ENCODE measurements at places on chromosomes 11 and 22.

DNA sequence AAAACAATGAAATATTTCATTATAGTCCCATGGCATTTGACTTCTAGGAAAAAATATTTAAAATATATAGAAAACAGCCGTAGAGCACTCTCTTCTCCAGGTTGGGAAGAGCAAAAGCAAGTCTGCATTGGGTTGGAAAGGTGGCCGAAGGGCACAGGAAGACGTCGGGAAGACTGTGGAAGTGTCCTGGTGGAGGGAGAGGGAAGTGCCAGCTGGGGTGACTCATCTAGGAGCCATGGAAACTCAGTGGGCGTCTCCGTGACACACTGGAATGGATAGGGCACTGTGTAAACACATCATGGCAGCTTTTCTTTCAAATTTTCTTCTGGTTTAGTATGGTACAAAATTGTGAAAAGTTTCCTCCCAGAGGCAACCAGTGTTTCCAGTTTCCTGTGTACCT is 12.7 kb downstream of the GTPBP1 start:
- peak; percentile 84 for DNase-seq

DNA sequence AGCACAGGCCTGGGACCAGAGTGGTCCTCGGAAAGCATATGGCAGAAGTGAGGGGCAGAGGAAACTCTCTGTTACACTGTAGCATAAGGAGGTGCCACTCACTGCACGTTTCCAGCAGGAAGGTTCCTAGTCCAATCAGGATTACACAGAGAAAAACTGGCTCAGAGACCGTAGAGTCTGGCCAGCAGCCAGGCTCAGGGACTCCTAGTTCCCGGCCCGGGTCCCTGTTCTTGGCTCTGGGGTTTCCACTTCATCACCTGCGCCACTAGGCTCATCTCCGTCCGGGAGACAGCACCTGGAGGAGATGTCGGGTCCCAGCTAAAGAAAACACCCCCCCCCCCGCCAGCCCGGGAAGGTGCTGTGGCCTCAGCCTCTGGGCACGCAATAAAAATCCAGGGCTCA is 1.1 kb downstream of the TTLL12 start:
- DNase-seq: peak; percentile 79

GRCh38 chr11:105641433-105641832 is 31.6 kb downstream of the GRIA4 start:
- no peak for DNase-seq

- peak; percentile 79 for DNase-seq
Measured at GRCh38 chr11:125164422-125165110, at the start of gene PKNOX2. PKNOX2 (plus strand) TSS chr11:125164751; CDS start chr11:125351306, 186,555 bp downstream.

GRCh38 chr11:113189909-113190667 is 124.3 kb upstream of the TTC12 start:
- DNase-seq: no peak

GRCh38 chr11:33634291-33634834 is 66.3 kb downstream of the C11orf91 start:
- DNase-seq: no peak

GRCh38 chr11:42169191-42169590 is 709.7 kb upstream of the LRRC4C start:
- no peak for DNase-seq

DNA sequence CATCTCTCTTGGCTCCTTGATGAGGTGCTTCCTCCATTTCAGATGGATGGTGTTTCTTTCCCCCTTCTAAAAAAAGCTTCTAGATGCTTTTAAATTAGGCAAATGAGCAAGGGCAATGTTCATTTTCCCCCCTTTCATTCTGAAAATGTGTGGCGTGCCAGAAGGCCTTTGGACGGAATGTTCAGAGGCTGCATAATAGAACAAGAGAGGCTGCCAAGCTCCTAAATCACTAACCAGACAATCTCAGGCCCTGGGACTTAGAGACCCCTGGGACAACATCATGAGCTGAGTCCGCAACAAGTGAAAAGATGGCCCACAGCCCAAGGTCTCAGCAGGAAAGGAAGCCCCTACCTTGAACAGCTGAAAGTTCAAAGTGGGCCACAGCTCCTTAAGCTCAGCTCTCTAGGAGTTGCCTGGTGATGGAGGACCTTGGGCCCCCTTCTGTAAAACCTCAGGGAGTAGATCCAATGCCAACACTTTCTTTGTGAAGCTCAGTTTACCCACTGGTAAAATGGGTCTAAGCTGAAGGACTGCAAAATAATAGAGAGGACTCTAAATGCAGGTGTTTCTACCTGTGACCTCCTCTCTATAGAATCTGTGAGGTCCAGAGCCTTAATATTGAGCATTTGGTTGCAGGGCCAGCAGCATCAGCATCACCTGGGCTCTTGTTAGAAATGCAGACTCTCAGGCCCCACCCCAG is 144.0 kb downstream of the FBXO7 start:
- DNase-seq: peak; percentile 22

- DNase-seq: no peak
Measured at GRCh38 chr11:46306296-46306853, 28.9 kb downstream of the CREB3L1 start.

DNA sequence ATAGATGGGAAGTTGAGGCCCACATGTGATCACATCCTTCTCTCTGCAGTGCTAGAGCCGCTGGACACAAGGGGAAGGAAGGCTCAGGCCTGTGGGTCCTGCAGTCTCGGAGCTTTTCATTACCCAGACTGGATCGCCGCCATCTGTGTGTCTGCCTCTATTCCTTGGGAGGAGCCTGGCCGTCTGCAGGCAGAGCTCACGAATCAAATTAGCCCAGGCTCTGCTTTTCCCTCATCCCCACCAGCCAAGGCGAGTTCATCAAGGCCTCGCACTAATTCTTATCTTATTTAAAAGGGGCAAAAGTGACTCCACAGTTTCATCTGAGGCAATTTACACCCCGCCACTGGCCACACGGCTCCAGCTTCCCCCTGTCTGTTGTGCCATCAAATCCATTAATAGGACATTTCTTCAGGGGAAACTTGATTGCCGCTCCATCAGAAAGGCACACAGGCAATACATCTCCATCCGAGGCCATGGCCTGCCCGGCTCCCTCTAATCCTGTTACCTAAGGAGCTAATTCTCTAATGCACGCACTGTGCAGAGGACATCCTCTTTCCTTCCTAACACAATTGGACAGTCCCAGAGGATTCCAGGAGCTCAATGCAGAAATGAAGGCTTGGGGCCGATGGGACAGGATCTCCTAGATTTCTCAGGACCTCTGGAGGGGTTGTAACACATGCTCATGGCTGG is 3.3 kb upstream of the HTR3A start:
- DNase-seq: no peak

GRCh38 chr11:106305458-106305857 is 228.0 kb downstream of the AASDHPPT start:
- no peak for DNase-seq

GRCh38 chr11:110838808-110839207 is 126.6 kb upstream of the ARHGAP20 start:
- DNase-seq: no peak

DNA sequence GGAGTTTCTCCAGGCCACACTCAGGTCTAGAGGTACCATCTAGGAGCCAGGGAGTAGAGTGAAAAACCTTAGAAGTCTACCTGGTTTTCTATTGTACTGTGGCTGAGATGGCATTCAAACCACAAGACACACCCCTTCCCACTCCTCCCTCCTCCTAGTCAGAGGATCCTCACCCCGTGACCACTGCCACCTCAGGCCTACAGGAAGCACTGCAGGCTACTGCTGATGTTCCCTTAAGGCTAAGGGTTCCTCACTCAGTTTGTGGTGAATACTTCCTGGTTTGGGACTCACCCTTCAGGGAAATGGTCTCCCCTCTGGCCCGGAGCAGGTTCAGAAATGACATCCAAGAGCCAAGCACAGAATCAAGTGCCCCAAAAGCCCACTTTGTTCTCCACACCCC is 1293.9 kb downstream of the JRKL start:
- DNase-seq: no peak

- DNase-seq: peak; percentile 72
Measured at GRCh38 chr22:46033256-46034200, 56.6 kb upstream of the WNT7B start.

DNA sequence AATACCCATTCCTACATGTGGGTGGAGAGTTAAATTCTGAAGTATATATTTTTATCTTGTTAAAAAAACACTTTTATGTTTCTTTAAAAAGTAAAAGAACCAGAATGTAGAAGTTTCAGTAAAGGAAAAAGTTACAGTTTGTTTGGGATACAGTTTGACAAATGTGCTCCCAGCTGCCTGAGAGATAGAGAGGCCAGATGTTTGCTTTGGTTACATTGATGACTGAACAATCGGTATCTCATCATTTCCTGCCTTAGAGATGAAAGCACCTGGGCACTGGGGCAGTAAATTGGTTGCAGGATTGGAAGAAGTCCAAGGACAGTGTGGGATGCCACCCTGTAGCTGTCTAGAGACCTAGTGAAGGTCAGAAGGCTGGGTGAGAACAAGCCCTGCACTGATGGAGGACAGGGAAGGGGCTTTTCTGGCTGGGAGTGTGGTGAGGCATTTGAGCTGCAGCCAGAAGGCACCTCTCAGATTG is 16.6 kb downstream of the MED15 start:
- DNase-seq: no peak

DNA sequence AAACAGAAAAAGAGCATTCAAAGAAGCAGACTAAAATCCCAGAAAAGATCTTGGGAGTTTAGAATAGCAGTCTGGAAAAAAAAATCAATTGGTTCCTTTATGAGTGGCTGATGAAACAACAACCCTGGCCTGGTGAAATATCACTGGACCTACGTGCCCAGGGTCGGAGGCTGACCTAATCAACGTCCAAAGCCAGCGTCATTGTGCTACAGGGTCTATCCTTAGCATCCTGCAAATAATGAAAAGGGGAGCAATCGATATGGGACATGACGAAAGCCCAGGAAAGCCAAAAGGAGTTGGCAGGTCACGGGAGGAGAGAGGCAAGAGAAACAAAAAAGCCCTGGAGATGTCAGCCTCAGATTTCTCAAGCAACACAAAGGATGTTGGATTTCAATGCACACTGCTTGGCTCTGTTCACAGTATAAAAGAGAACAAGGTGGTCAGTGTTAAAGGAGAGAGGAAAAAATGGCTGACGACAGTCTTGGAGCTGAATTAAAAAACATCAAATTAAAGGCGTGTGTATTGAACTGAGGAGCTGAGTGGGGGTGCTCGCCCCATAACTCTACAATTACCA is 148.8 kb downstream of the BLID start:
- DNase-seq: no peak

- no peak for DNase-seq
Measured at GRCh38 chr11:122617297-122617696, 38.2 kb upstream of the UBASH3B start.

DNA sequence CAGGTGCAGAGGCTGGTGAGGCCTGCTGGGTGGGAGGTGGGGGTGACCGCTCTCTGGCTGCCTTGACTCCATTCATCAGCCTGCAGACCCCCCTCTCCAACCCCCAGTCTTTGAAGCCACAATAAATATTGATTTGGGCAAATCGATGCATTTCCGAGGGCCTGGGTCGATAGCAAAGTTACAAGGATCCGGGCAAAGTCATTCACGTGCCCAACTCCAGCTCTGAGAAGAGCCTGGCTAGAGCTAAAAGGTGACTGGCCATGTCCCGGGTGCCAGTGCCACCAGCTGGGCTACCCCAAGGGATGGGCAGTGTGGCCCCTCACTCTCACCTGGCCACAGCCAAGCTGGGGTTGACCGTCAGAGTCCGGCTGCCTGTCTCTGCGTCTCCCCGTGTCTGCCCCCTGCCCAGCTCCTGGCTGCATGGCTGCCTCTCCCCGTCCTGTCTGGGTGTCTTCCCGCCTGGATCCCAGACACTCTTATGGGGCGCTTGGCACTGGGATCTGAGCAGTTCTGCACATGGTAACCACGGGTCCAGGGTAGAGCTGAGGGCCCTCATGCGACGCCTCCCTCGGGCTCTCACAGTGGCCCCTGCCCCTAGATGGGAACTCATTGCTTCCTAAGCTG is 46.7 kb upstream of the CCDC188 start:
- no peak for DNase-seq

GRCh38 chr22:47386812-47387510 is 624.5 kb downstream of the TBC1D22A start:
- DNase-seq: no peak

DNA sequence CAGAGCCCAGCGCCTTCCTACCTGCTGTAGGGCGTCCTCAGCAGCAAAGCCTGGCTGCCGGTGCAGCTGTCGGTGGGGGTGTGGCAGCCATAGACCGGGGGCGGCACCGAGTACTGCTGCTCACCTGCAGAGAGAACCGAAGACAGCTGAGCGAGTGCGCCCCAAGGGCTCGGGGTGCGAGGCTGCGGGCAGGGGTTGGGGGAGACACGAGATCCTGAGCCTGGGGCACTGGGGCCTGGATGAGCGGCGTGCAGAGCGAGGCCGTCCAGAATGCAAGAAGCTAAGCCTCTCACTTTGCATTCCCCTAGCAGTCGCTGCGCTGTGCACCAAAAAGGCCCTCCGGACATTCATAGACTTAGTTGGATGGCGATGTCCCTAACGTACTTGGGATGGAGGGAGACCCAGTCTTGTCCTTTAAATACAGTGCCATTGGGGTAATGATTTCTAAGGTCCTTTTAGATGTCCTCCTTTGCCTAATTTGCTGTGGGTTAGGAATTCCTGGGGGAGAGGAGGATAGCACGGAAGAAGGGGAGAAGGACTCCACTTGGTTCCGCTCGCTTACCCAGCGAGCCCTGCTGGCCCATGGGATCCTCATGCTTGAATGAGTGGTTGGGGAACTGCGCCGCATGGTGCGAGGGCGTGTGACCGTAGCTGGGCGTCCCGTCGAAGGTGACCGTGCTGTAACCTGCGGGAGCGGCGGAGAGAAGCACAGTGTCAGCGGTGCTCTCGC is 7.2 kb downstream of the WT1 start:
- DNase-seq: no peak

DNA sequence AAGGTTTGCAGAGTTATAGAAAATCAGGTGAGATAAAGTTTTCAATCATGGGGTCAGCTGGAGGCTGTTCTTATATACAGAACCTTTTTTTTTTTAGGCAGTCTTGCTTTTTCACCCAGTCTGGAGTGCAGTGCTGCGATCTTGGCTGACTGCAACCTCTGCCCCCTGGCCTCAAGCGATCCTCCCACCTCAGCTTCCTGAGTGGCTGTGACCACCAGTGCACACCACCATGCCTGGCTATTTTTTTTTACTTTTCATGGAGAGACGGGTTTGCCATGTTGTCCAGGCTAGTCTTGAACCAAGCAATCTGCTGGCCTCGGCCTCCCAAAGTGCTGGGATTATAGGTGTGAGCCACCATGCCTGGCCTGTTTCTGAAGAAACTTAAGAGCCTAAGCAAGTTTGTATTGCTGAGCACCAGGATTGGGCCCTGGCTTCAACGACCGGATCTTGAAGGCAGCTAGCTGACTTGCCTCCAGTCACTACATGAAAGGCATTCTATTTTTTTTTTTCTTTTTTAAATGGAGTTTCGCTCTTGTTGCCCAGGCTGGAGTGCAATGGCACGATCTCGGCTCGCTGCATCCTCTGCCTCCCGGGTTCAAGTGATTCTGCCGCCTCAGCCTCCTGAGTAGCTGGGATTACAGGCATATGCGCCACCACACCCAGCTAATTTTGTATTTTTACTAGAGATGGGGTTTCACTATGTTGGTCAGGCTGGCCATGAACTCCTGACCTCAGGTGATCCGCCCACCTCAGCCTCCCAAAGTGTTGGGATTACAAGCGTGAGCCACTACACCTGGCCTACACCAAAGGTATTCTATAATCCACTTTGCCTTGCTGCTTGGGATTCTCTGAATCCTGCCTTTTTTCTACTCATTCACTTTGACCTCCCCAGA is 7.6 kb downstream of the XBP1 start:
- DNase-seq: peak; percentile 59

- DNase-seq: no peak
Measured at GRCh38 chr22:26616650-26617049, 1.2 kb downstream of the CRYBB1 start.
